Neural crest cell (in vitro differentiated cells): ENCODE measurements at places on chromosomes 12 and 14.

DNA sequence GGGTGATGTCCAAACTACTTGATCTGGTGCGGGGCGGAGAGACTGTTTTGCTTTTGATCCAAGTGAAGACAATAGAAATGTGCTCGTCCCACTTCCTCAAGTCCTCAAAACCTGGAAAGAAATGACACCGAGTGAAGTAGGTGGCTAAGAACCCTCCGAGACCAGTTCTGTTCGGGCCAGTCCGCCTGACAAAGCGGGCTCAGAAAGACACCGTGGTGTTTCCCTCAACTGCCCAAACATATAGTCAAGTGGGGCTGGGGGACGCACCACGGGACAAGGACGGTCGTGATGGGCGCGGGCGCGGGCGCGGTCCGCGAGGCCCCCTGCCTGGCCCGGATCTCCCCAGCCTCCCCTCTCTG is 1.6 kb downstream of the PHLDA1 start:
- no peak for DNase-seq

DNA sequence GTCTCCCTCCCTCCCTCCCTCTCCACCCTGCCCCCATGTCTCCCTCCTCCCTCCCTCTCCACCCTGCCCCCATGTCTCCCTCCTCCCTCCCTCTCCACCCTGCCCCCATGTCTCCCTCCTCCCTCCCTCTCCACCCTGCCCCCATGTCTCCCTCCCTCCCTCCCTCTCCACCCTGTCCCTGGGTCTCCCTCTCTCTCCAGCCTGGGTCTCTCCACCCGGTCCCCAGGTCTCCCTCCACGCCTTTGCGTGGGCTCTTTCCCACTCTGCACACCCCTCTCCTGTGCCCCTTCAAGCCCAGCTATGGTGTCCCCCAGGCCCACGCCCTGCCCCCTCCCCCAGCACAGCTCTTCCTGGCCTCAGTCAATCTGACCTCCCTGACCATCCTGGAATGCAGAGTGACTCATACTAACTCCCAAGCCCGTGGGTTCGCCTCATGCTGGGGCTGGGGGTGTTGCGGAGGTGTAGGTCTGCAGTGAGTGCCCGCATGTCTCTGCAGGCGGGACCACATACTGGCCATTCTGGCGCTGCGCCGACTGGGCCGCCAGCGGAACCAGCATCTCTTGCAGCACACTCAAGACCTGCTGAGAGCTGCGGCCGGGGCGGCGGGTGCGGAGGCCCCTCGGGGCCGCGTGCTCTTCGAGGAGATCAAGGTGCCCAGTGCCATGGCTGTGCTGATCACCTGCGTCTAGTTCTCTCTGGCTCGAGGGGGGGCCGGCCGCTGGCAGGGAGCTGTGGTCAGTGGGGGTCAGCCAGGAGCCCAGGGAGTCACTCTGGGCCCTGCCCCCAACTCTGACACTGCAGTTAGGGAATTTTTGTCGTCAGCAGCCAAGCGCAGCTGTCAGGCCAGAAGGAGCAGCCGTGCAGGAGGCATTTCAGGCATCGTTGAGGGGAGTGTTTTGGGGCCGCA is 13.5 kb upstream of the TNFAIP2 start:
- no peak for DNase-seq

GRCh38 chr12:122980183-122981035 is at the start of gene ARL6IP4:
Gene ARL6IP4, plus strand, starts transcription at chr12:122980681. Its CDS starts 459 bp downstream, at chr12:122981140.
- peak; percentile 41 for DNase-seq

DNA sequence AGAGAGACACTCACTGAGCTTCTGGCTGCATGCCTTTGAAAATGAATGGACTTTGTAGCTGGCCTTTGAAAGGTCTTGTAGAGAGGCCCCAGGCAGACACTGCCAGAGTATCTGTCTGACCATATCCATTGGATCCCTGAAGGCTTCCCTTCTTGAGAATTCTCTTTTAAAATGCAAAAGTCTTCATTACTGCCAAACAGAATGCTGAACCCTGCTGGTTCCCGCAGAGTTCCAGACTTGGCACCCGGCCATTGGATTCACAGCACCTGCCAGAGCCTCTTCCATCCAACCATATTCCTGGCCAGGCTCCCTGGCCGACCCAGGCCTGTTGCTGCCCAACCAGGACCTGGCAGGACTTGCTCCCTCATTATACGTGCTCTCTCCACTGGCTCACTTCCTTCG is 182.5 kb downstream of the GXYLT1 start:
- no peak for DNase-seq

- DNase-seq = no peak
These were observed 1.8 kb upstream of the CKAP4 start for GRCh38 chr12:106249411-106250135.

DNA sequence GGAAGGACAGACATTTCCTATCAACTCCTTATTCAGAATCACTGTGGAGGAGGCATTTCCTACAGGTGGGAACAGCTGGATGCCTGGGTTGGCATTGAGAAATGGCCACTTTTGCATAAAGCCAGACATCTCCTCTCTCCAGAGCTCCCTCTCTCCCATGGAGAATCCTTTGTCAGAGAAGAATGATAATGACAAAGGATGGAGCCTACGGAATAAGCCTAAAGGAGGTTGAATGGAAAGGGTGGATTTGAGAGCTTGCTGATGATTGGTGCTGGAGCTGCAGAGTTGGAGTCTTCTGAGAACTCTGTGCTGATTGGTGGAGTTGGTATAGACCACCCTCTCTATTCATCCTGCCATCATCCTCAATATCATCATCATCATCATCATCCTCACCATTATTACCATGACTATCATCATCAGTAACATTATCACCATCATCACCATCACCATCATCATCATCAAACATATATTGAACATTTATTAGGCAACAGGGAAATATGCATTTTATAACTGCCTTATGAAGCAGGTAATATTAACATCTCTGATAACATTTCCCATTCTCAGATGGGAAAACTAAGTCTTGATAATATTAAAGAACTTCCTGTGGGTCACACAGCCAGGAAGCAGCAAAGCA is 89.2 kb upstream of the HSPB8 start:
- no peak for DNase-seq

- DNase-seq = no peak
These were observed 342.5 kb upstream of the KITLG start for GRCh38 chr12:88922816-88923215.

- DNase-seq = no peak
These were observed 120.7 kb upstream of the MYL2 start for GRCh38 chr12:111041091-111041490.

DNA sequence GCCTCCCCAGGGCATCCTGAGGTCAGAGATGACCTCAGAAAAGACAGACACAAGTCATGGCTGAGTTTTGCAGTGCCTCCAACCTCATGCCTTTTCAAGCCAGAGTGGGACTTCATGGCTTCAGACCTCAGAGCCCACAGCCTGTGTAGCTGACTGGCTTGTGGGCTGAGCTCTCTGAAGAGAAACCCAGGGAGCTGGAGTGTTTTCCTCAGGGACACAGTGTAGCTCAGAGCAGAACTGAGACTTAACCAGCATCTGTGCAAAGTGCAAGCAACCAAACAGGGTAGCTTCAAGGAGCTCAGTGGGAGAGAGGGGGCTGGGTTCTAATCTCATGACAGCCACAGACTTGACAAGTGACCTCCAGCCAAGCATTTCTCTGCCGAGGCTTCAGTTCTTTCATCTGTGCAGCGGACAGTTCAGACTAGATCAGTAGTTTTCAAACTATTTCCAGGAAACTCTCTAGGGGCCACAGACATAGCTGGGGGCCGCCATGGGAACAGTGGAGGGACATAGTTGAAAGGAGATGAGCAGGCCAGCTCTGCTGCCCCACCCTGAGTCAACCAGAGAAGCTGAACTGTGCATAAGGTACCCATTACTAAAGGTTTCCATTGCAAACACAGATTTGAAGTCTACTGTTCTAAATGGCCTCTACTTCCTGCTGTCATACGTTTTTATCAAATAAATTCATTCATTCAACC is 80.0 kb downstream of the LGMN start:
- no peak for DNase-seq
